ENCODE measurements at places on chromosomes 11 and 22. TPM values are rescaled to one million over a fixed set of nuclear protein-coding genes. Genes with fewer than 3 reads are reported as not detected.

NLRP14 gene
- total RNA-seq: 0.29 TPM

MAJIN gene
- total RNA-seq: not detected

LMO2 gene
- 0.55 TPM for total RNA-seq

RAG2 gene
- total RNA-seq: not detected

MRTFA gene
- 54.4 TPM for total RNA-seq

OR56A1 gene
- total RNA-seq: not detected

RGL4 gene
- total RNA-seq: 0.07 TPM

PGA5 gene
- total RNA-seq: 0.69 TPM

PPME1 gene
- 44.6 TPM for total RNA-seq

GAL3ST3 gene
- 3.9 TPM for total RNA-seq

ARSA gene
- 37.1 TPM for total RNA-seq

HBG2 gene
- total RNA-seq: not detected

KRTAP5-9 gene
- 0.26 TPM for total RNA-seq

TMEM121B gene
- 4.7 TPM for total RNA-seq

SLC22A6 gene
- not detected for total RNA-seq

MUC5AC gene
- total RNA-seq: 0.02 TPM

SLC7A4 gene
- total RNA-seq: 1.1 TPM

MN1 gene
- 5.5 TPM for total RNA-seq

SMIM38 gene
- total RNA-seq: 0.65 TPM

NPAS4 gene
- total RNA-seq: not detected

SLC35C1 gene
- 12.8 TPM for total RNA-seq

TCN1 gene
- total RNA-seq: 3.2 TPM

TEX12 gene
- not detected for total RNA-seq

SCO2 gene
- 3.7 TPM for total RNA-seq

SERPING1 gene
- 196 TPM for total RNA-seq

OR2AG2 gene
- total RNA-seq: 0.48 TPM

MLC1 gene
- total RNA-seq: not detected

MUC6 gene
- total RNA-seq: 1.9 TPM

FAM180B gene
- total RNA-seq: 0.29 TPM

CHRM1 gene
- total RNA-seq: 0.67 TPM

HOATZ gene
- total RNA-seq: not detected

ROM1 gene
- 0.86 TPM for total RNA-seq

RAB1B gene
- 100 TPM for total RNA-seq

HSCB gene
- total RNA-seq: 18.5 TPM

RAB6A gene
- total RNA-seq: 81.0 TPM

CD3G gene
- total RNA-seq: not detected

OR10V1 gene
- not detected for total RNA-seq

DEPDC7 gene
- 1.7 TPM for total RNA-seq

LYVE1 gene
- not detected for total RNA-seq

PANX2 gene
- total RNA-seq: 6.2 TPM

SMIM35 gene
- not detected for total RNA-seq

KCNJ5 gene
- 1.1 TPM for total RNA-seq

A4GALT gene
- 0.47 TPM for total RNA-seq

ZNRF3 gene
- total RNA-seq: 9.5 TPM

AIFM3 gene
- 1.8 TPM for total RNA-seq

CCDC86 gene
- 22.7 TPM for total RNA-seq

FAM227A gene
- total RNA-seq: 18.6 TPM

PRG3 gene
- total RNA-seq: not detected

OR10D3 gene
- not detected for total RNA-seq

FOLR3 gene
- 0.98 TPM for total RNA-seq

BIRC3 gene
- total RNA-seq: 0.29 TPM

KRTAP5-1 gene
- not detected for total RNA-seq

P4HA3 gene
- total RNA-seq: 0.17 TPM

GPR152 gene
- not detected for total RNA-seq

MGAT3 gene
- 28.8 TPM for total RNA-seq

BTG4 gene
- not detected for total RNA-seq

MS4A6E gene
- not detected for total RNA-seq

LRRC32 gene
- total RNA-seq: 0.14 TPM

CSTPP1 gene
- 63.3 TPM for total RNA-seq

STARD10 gene
- 220 TPM for total RNA-seq

Data from progenitor cell of endocrine pancreas (in vitro differentiated cells).